AG08396 (cell line): ENCODE measurements at places on chromosomes 3 and 15.

DNA sequence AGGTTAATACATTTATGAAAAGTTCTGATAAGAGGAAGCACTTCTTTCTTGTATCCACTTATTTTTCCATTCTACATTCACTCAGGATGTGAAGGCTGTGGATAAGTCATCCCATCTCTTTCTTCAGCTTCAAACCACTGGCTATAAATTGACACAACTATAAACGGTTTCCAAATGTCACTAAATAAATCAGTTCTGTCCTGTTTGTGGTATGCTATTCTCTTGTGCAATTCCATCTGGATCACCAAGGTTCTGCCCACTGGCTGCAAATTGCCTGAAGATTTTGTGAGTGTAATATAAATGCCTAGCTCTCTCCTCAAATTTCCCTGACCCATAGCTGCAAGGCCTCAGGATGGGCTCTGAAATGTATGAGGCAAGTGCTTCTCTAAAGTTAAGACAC lies 7.1 kb upstream of the LMOD3 start:
- peak; percentile 18 for DNase-seq

- DNase-seq: no peak
Observed at GRCh38 chr3:171276923-171277322, 183.3 kb downstream of the TNIK start.

- no peak for DNase-seq
Observed at GRCh38 chr3:130395916-130396315, 50.4 kb downstream of the COL6A5 start.

DNA sequence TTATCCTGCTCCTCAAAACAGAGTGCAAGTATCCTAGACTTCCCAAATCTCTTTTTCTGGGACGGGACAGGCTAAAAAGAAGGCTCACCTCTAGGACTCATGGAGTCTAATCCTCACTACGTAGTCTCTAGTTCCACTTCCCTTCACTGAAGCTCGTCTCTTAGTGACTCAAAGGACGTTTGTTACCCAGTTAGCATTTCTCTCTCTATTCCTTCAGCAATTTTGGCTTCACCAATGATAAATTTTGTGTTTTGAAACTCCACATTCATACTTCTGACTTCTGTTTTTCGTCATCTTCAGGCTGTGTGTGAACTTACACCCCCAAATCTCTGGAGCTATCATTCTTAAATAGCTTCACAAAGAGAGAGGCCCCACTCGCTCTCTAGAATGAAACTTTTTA lies 627.1 kb downstream of the NAALADL2 start:
- DNase-seq: no peak
